ENCODE measurements at places on chromosomes 7 and 10.

GRCh38 chr7:35605760-35606159 lies 89.2 kb downstream of the HERPUD2 start:
- no peak for DNase-seq

DNA sequence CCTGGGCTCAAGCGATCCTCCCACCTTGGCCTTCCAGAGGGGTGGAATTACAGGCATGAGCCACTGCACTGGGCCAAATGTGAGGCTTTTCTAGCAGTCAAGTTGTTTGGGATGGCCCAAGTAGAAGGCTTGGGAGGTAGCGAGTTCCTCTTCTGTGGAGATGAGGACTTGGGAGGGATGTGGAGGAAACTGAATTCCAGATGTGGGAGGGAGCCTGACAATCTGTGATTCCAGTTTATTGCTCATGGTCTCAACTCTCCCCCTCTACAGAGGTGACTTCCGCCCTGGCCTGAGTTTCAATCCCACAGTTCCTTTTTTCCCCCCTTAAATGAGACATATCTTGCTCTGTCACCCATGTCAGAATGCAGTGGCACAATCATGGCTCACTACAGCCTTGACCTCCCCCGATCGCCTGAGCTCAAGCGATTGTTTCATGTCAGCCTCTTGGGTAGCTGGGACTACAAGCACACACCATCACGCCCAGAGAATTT lies 3.4 kb downstream of the STYXL1 start:
- DNase-seq, result no peak

DNA sequence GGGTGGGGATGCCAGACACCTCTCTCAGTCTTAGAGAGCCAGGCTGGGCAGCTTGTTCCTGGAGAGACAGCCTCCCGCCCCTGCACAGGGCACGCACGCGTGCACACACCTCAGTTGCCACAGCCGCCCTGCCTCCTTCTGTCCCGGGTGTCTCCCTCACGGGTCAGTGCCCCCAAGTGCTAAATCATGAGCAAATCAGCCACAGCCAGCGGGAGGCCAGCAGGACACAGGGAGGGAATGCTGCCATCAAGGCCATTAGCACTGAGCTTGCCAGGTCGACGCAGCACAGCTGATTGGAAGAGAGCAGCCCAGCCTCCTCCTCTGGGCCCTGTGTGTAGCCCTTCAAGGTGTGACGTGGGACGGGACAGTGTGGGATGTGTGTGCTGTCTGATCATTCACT lies 130.4 kb downstream of the CDH23 start:
- DNase-seq, result no peak

- DNase-seq, result no peak
Observed at GRCh38 chr7:115707258-115708012, 323.1 kb downstream of the TFEC start.

- DNase-seq, result no peak
Observed at GRCh38 chr10:8245131-8245813, 190.8 kb downstream of the GATA3 start.

DNA sequence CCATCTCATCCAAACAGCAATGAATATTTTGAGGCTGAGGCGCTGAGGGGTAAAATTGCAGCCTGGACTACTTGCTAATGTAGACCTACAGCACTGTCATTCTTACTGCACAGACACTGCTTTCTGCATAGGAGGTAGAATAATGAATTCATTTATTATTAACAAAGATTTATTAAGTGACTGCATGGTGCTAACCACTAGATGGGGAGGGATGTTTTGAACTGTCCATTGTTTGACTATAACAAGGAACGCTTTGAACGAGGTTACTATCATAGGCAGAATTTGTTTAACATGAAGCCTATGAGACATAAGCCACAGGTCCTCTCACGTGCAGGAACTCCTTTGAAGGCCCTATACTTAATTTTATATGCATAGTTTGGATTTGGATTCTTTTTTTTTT lies 143.8 kb downstream of the CFTR start:
- no peak for DNase-seq

DNA sequence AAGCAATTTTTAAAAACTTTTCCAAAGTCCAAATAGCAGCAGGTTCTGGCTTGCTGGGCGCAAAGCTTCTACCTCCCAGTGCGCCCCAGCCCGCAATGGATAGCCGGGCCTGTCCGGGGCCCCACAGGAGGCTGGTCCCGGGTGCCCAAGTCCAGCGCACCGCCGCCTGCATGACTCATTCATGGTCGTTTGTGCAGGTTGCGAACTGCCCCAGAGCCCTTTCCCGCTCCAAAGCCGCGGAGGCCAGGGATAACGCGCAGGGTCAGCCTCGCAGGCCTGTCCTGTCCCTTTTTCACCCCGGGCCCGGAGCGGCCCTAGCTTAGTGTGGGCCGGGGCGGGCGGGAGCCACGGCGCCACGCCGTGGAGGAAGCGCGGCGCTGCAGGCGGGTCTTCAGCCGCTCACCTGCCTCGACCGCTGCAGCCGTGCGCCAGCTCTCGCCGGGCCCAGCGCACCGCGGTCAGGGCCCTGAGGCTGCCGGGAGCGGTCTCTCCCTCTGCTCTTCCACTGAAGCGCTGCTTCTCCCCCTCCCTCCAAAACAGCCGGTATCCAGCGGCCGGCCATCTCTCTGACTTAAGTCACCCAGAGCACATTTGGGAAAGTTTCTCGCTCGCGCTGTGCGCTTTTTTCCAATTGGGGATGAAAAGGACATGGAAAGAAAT lies 1.7 kb upstream of the EGR2 start:
- peak; percentile 45 for DNase-seq

GRCh38 chr10:86218160-86218559 lies 148.4 kb downstream of the GRID1 start:
- DNase-seq, result no peak

- no peak for DNase-seq
Observed at GRCh38 chr10:28095791-28096378, 97.0 kb upstream of the ODAD2 start.

- no peak for DNase-seq
Observed at GRCh38 chr10:106925191-106925590, 239.3 kb downstream of the SORCS1 start.

GRCh38 chr7:113796557-113796956 lies 122.3 kb downstream of the PPP1R3A start:
- DNase-seq, result no peak

DNA sequence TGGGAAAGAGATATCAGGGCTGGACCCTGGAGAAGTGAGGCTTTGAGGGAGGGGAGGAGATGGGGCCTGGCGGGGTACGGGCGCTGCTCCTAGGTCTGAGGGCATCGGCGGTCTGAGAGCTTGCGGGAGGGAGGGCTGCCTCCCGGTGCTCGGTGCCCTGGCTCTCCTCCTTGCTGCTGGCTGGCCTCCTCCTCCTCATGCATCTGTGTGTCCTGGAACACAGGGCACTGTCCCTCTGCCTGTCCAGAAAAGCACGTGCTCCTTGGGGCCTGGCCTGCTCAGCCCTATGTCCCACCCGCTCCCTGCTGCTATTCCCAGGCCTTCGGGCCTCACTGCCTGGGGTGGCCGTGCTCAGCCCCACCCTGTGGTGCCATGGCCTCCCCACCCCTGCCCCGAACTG lies 166.9 kb downstream of the RNF216 start:
- DNase-seq, result no peak

- no peak for DNase-seq
Observed at GRCh38 chr10:43943119-43943817, 294.6 kb upstream of the ZNF32 start.

DNA sequence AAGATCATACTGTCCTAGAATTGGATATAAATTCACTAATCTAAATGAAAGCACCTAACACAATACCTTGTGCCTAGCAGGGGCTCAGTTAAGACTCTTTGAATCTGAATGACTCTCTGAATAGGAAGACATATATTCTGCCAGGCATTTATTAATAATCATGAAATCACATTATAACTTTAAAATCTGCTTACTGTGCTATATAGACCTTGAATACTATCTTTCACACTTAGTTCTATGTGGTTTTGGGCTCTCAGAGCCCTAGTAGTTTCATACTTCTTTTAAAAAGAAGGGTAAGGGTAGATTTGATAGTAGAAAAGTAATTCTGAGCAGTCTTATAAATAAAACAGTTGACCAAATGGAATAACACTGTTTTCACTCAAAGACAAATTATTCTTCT lies 10.2 kb downstream of the UBN2 start:
- no peak for DNase-seq

- no peak for DNase-seq
Observed at GRCh38 chr7:19269301-19269700, 124.1 kb upstream of the FERD3L start.

DNA sequence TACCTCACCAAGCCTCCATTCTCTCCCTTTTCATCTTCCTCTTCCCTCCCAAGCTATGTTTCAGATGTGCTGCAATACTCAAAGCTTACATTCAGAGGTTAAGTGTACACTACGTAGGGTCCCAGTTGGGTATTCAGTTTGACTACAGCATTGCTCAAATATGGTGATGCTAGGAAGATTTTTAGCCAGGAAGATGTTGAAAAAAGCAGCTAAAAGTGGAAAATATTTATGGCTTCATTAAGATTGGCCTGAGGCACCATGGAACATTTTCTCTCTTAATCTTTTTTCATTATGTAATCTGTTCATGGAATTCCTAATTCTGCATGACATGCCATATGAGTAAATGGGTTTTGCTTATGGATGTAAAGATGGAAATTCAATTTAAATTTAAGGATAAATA lies 72.0 kb upstream of the ABCB5 start:
- no peak for DNase-seq
